ENCODE measurements at places on chromosomes 13 and 19.

- DNase-seq: no peak
Observed at GRCh38 chr19:3644351-3645066, 17.9 kb upstream of the CACTIN start.

GRCh38 chr13:106318941-106319411 lies 216.5 kb downstream of the EFNB2 start:
- no peak for DNase-seq

DNA sequence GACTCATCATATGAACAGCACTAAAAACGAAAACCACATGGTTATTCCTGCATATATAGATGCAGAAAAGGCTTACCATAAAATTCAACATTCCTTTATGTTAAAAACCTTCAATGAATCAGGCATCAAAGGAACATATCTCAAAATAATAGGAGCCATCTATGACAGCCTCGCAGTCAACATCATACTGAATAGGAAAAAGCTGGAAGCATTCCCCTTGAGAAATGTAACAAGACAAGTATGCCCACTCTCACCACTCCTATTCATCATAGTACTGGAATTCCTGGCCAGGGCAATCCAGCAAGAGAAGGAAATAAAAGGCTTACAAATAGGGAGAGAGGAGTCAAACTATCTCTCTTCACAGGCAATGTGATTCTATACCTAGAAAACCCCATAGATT lies 179.6 kb upstream of the HTR2A start:
- no peak for DNase-seq

DNA sequence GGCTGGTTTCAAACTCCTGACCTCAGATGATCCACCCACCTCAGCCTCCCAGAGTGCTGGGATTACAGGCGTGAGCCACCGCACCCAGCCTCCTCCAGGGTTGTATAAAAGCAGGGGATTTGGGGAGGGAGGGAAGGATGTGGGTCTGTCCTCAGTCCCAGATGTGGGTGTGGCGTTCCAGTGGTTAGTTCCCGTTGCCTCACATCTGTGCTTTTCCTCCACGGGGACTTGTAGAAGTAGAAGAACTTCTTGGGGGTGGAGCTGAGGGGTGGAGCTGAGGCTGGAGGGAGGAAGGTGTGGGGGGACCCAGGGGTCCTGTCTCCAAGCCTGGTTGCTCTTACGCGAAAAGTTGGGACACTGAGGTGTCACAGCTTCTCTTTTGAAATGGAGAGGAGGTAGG lies 514 bp upstream of the MCEMP1 start:
- DNase-seq: peak; percentile 66

- no peak for DNase-seq
Observed at GRCh38 chr13:32261567-32261966, 53.6 kb downstream of the ZAR1L start.
